ENCODE measurements at places on chromosomes 1 and 21. TPM values are rescaled to one million over a fixed set of nuclear protein-coding genes. Genes with fewer than 3 reads are reported as not detected.

OR2L8 gene
- not detected for total RNA-seq

S100A11 gene
- 151 TPM for total RNA-seq

DNA sequence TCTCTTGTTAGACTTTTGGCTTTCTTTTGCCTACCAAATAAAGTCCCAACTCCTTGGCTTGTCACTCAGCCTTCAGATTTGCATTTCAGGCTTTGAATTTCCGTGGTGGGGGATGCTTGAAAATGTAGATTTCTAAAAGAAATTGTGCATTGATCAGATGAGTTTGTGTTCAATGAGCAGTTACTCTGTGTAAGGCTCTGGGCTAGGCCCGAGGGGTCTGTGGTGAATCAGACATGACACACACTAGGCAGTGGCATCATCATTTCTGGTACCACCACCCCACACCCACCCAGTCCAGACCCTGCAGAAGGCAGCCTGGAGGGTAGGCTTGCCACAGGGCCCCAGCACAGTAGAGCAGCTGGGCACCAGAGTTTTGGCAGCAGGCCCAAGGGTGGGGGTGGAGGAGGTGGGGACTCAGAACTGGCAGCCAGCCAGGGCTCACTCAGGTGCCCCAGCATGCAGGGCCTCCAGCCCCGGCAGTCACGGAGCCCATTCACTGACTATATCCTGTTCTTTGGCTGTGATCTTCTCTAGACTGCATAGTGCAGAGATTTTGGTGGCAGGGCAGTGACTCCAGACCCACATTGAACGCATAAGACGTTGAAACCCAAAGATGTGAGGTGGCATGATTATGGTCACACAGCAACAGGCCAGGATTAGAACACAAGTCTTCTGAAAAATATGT, 97.2 kb upstream of the ARTN start:
- H3K36me3 ChIP-seq, result peaks cover 6% of the 10 kb centered on the region
- H3K4me3 ChIP-seq, result no peak overlapping the region
- H3K27me3 ChIP-seq, result no peaks in the 10 kb centered on the region
- H3K27ac ChIP-seq, result peak overlapping the region; percentile 72
- DNase-seq, result peak; percentile 88

ZBED6 gene
- total RNA-seq, result 28.5 TPM

DNA sequence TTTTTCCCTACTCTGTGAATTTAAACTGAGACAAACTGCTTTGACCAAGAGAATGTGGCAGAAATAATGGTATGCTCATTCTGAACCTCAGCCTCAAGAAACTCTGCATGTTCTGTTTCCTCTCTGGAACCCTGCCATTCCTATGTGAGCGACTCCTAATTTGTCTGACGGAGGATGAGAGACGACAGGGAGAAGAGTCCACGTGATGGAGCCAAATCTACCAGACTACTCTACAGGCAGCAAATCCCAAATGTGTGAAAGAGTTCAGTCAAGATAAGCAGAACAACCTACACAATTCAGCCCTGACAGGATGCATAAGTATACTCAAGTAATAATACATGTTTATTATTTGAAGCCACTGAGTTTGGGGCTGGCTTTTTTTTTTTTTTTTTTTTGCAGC, 153.5 kb downstream of the DPYD start:
- H3K4me3 ChIP-seq, result no peak overlapping the region
- DNase-seq, result no peak
- H3K4me1 ChIP-seq, result no peaks in the 10 kb centered on the region
- H3K27me3 ChIP-seq, result no peaks in the 10 kb centered on the region

AMPD1 gene
- total RNA-seq, result 0.19 TPM
